ENCODE measurements at places on chromosomes 3 and 15.

DNA sequence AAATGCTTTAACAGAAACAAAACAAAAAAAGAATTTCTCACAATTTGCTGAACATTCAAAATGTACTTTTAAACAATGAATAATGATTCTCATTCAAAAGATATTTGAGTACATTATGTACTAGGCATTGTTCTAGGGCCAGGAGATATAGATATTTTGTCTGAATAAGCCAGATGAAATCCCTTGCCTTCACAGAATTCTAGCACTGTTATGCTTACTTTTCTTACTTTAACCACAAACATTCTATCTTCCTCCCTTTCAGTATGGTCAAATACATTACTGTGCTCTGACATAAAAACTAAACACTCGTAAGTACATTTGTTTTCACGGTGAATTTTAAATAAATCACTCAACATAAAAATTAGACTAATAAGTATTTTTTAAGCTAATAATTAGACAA, 116.7 kb downstream of the ADAM10 start:
- no peak for DNase-seq

DNA sequence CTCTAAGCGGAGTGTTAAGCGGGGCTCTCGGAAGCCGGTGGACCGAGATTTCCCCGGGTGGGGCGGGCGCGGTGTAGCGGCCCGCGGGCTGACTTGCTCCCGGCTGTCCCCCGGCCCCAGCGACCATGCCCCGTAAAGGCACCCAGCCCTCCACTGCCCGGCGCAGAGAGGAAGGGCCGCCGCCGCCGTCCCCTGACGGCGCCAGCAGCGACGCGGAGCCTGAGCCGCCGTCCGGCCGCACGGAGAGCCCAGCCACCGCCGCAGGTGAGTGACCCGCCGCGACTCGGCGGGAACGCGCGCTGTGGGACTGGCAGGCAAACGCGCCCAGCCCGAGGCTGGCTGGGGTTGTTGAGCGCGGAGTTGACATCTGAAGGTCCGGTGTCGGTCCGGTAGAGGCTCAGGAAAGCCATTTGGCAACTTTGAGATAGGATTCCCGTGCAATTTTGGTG, 1.3 kb downstream of the SMC4 start:
- DNase-seq = no peak

DNA sequence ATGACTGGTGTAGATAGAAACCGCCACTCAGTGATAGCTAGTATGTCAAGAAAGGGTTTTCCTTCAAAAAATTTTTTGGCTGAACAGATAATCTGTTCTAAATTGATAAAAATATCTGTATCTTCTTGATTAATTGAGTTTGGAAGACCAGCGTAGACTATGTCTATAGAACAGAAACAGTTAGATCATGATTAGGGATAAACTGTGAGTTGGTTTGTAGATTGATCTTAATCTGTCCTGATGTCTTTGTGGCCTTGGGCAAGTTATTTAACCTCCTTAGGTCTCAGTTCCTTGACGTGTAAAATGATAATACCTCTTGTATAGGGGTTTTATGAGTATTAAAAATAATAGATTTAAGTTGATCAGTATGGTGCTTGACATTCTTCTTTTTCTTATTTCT, 4.7 kb downstream of the NFKBIZ start:
- no peak for DNase-seq

GRCh38 chr3:55723653-55724406, 236.7 kb upstream of the WNT5A start:
- no peak for DNase-seq

- DNase-seq = no peak
These were observed 61.5 kb downstream of the OSBPL10 start for GRCh38 chr3:31919528-31919927.

DNA sequence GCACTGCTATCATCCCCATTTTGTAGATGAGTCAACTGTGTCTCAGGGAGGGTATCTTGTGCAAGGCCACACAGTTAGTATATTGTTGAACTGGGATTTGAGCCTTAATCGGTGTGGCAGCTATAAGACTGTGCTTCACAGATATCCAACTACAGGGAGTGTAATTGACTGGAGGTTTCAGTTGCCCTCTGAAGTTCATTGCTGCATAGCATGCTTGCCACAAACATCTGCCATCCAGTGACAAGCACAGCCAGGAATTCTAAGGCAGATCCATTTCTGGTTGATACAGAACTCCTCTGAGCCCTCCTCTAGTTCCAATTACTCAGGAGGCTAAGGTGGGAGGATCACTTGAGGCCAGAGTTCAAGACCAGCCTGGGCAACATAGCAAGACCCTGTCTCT, 16.4 kb downstream of the FSD2 start:
- DNase-seq = no peak

DNA sequence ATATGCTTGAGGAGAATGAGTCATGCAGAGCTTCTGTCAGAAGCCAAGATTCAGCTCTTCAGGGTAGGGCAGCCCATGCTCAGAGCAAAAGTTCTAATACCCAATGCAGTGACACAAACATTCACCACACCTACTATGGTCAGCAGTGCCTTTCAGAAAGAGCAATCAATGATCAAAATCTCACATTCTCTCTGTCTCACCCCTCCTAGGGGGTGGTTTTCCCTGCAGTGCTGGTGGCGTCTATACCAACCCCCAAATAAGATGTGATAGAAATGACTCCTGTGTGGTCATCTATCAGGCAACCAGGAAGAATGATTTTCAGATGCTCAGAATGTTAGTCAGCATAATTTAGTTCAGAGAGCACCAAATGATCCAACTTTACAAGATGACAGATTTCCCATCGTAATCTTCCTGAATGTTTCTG, 385.3 kb downstream of the NTRK3 start:
- no peak for DNase-seq

DNA sequence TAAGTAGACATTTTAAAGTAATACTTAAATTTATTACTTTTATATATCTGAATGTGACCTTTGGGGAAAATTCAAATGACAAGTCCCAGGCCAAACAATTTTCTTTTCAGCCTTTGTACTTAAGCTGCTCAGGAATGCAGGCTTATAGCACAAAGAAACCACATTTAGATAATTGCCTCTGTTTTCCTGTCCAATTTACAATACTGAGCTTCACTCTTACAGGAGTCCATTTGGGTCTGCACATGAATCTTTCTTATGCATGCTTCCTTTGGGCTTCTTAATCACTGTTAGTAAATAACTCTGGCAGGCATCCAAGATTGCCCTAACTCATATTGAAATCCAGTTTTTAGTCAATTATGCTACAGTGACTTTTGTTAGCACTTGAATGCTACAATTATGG, 459.4 kb upstream of the TGFBR2 start:
- DNase-seq = no peak

DNA sequence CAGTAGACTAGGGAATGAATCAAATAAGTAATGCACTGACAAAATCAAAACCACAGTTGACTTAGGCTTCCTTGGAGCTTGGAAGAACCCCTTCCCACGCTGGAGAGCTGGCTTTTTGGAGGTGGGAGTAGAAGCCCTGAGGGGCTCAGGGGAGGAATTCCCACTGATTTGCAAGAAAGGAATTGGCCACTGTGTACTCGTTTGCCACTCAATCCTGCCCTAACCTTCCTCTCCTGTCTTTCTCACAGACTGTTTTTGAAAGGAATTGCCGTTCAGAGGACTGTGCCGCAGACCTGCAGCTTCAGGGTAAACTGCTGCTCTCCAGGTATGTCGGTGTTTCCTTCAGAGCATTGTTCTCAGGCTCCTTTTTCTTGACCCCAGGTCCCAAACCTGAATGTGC, 208.2 kb upstream of the CTDSPL start:
- no peak for DNase-seq

- DNase-seq = peak; percentile 23
These were observed 115.9 kb downstream of the CBLB start for GRCh38 chr3:105752791-105753415.

DNA sequence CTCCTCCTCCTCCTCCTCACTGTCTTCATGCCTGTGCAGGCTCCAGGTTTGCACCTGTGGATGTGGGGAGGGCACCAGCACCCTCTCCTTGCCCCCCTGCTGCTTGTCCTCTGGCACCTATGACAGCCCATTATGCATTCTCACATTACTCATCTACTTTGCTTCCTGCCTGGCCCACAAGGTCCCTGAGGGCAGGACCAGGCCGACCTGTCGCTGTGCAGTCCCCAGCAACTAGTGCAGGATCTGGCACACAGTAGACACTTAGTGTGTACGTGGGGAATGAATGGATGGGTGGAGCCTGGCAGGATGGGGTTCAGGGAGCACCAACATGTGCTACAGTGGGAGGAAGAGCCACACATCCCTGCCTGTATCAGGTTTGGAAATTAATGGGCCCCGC, 58.3 kb upstream of the TMEM115 start:
- DNase-seq = no peak

DNA sequence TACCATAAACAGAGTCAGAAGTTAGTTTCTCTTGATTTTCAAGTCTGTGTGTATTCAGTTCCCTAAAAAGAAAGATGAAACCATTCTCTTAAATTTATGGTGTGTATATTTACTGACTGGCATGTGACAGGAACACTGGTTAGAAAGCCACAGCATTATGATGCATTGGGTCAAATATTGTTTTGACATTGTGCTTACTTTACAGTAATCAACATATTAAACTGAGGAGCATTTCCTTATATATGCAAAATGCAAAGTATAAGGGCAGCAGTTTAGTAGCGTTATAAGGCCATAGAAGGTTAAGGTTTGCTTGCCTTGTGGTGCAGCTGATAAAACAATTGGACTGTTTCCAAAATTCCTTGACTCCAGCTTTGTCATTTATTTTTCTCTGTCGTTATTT, 72.9 kb downstream of the EPHA3 start:
- no peak for DNase-seq

GRCh38 chr3:135982922-135983581, 17.5 kb downstream of the PPP2R3A start:
- DNase-seq = no peak

DNA sequence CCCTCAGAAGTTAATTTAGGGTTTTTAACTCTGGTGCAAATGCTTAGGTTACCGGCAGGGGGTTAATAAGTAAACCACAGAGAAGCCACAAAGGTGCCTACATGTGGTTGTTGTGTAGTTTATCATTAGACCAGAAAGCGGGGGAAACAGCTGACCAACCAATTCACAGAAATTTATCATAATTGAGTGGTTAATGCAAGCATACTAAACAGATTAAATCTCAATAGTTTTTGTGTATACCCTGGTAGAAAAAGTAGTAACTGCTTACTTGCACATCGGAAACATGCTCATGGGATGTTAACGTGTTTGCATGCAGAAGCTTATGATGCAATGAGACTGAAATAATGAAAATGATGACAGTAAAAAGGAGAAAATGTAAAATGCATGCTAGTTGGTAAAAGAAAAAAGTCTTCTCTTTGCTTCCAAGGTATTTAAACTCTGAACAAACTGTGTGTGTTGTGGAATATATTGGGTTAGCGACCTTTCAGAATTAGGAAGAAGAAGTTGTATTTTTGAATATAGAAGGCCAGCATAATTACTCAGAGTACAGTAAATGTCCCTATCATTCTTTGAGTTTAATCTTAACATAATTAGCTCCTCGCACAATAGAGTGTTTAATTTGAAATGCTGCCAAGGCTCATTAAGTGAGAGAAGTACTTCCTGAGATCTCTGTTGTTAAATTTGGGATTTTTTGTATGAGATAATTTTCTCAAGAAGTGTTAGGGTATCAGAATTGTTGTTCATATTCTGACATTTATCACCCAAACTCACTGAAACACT, 316.2 kb downstream of the PTPRG start:
- DNase-seq = no peak

DNA sequence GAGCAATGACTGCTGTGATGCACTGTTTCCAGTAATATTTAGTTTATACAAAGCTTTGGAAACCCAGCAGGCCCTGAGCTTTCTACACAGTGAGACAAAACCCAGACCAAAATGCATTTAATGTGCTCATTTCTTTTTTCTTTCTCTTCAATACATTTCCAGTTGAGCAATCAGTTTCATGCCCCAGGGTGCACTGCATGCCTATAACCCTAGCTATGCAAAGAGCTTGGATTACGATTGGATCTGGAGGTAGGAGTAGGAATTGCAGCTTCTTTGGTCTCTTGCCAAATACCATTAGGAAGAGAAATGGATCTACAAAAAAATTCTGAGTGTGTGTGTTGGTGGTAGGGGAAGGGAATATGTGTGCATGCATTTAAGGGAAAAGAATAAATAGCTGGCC, 1001.4 kb downstream of the SQOR start:
- no peak for DNase-seq

DNA sequence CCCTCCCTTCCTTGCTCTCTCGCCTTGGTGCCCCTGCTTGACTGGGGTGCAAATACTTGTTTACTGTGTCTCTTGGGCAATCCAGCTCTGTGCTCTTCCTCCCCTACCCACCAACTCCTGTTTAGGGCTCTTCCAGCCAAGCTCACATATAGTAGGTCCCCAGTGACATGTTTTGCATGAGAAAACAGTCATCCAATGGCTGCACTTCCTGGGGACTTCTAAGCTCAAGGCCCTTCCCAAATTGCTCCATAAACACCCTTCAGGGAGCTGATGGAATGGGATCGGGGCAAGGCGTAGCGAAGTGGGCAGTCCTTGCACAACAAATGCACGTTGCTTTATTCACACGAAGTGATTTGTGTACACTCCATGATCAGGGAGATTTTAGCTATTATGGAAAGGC, 9.4 kb upstream of the COPG1 start:
- no peak for DNase-seq

GRCh38 chr3:139261754-139262586, 81.8 kb upstream of the MRPS22 start:
- DNase-seq = no peak

- no peak for DNase-seq
These were observed 554.8 kb downstream of the MFSD1 start for GRCh38 chr3:159356606-159357005.

GRCh38 chr15:82793737-82794136, 12.1 kb downstream of the FSD2 start:
- no peak for DNase-seq

GRCh38 chr3:178140531-178141304, 395.5 kb upstream of the KCNMB2 start:
- no peak for DNase-seq

DNA sequence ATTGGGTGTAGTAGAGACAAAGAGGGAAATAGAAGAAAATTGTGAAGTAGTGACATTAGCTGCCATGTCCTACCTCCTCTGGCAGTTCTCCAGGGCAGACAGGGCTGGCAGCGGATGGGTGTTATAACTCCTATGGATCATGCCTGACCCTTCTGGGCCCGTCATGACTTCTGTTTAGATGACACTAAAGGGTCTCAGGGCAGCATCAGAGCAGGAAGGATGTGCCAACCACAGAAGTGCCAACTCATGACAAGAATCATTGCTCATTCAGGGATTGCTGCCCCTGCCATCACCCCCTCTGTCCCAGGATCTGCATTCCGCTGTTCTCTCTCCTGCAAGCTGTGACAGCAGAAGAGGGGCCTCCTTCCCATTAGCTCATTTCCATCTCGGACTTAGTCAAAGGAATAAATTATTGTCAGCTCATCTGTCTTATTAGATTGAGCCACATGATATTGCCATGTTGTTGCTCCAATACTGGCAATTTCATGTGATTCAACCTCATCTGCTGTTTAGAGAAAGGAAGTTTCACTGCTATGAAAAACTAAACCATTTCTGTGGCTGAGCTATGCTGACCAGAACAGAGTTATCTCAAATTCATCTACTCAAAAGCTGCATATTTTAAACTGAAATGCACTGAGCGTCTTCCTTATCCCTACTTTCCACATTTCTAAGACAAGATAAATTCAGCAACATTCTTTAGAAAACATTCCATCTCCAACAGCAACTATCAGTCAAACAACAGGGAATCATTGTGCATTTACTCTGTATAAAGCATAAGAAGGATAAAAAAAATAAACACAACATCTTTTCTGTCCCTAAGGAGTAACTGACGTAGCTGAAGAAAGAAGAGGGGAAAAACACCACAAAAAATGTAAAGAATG, 271.6 kb downstream of the FHIT start:
- no peak for DNase-seq

All from stimulated activated CD4-positive, alpha-beta T cell treated with anti-CD3 and anti-CD28 coated beads, Interleukin-4, amount 100 ng/mL, for 48 hours (primary cell).